NCI-H1048 (cell line): ENCODE measurements at places on chromosomes 2 and 18.

GRCh38 chr2:127698553-127699355 lies 2.5 kb upstream of the SFT2D3 start:
- no peak for DNase-seq

DNA sequence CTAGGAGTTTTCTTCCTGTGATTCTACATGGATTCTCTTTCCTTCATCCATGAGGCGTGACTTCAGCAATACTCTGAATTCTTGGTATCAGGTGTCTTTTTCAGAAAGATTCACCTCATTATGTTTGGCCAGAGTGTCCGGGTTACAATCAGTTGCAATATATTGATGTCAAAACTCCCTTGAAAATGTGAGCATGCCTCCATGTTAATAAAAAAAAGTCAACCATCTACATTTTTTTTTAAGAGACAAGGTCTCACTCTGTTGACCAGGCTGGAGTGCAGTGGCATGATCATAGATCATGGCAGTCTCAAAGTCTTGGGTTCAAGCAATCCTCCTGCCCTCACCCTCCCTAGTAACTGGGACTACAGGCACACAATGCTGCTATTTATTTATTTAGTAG lies 80.9 kb upstream of the NEUROD1 start:
- no peak for DNase-seq

GRCh38 chr2:201704536-201704935 lies 6.1 kb upstream of the MPP4 start:
- DNase-seq: no peak

DNA sequence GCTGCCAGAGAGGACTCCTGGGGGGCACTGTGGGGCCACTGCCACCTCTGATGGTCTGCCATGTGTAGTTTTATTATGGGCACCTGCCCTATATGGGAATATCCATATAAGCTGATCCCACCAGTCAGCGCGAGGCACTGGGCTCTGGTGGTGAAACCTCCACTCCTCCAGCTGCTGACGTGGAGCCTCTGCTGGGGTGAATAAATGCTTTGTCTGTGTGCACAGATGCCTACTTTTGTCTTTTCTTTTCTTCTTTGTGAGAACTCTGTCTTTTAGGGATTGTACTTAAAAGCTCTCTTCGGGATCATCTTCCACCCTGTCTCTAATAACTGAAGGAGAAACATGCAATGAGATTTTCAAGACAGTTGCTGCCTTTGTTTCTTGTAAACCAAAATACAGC lies 68.9 kb upstream of the NCK2 start:
- no peak for DNase-seq

GRCh38 chr18:11368020-11368419 lies 218.7 kb upstream of the PIEZO2 start:
- no peak for DNase-seq

GRCh38 chr2:12722447-12723316 lies 5.9 kb downstream of the TRIB2 start:
- no peak for DNase-seq

DNA sequence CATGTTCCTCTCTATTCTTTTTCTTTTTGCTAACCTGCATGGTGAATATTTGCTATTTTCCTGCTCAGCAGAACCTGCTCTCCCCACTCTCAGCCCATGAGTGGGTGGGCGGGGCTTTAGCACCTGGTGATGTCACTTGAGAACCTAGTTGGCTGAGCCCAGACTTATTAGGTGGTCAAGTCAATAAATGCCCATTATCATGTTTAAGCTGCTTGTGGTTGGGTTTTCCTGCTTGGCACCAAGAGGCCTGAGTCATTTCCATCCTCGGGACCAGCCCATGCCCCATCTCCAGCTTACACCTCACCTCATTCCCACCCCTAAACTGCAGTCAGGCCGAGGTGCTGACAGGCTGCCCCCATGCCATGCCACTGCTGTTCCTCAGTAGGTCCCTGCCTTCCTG lies 226.6 kb downstream of the ANKRD30B start:
- DNase-seq: no peak

- DNase-seq: no peak
Measured at GRCh38 chr2:184692141-184692734, 93.9 kb downstream of the ZNF804A start.

- DNase-seq: no peak
Measured at GRCh38 chr2:177952151-177952550, 120.4 kb downstream of the PDE11A start.

DNA sequence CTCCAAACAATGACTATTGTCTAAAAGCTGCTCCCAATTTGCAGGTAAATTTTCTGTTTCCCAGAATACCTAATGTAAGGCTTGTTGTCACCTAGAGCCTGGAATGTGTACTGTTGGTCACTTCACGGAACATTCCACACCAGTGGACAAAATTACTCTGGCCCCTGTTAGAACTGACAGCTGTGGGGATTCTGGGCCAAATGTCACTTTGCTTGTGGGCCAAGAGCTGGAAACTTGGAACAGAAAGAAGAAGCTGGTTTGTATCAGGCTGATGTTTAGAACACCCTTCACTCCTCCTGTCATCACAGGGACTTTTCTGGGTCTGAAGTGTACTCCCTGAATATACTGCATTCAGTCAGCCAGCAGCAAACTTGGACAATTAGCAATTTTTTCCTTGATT lies 495.6 kb upstream of the SYT4 start:
- DNase-seq: no peak

GRCh38 chr2:177325554-177325953 lies 61.0 kb upstream of the NFE2L2 start:
- DNase-seq: no peak

DNA sequence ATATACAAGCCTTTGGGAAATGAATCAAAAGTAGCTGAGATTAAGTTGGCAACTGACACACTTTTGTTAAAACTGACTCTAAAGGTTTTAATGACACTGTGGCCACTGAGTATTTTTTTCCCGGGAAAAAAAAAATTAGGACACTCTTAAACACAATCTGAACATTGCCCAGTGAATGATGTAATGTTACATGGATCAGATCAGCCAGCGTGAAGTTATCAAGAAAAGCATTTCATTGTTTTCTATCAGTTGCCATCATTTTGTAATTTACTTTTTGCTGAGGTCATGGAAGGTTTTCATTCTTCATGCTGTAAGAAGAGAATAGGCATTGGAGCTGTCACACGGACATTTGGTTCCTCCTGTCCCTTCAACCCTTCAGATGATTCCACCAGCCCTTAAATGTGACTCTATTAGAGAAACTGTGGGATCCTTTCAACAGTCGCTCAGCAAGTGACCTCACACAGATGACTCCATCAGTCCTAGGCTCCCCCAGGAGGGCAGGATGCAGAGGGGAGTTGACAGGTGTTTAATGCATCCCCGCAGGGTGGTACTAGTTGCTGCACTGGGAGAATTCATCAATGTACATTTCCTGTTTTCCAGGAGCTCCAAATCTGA lies 164.2 kb downstream of the MGAT5 start:
- no peak for DNase-seq

DNA sequence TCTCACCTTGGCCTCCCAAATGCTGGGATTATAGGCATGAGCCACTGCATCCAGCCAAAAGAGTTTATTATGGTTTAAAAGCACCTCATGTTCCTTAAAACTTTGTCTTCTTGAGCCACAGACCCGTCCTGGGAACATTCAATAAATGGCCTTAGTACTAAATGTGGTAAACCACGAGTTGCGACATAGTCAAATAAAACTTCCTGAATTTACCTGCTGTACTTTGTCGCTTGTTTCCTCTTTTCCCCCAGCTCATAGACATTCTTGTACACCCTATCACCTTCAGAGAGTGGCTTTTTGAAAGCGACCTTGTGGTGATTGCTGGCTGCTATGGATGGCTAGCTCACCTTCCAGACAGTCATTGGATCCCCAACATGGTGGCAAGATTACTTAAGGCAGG lies 310.4 kb downstream of the LRRTM1 start:
- no peak for DNase-seq

DNA sequence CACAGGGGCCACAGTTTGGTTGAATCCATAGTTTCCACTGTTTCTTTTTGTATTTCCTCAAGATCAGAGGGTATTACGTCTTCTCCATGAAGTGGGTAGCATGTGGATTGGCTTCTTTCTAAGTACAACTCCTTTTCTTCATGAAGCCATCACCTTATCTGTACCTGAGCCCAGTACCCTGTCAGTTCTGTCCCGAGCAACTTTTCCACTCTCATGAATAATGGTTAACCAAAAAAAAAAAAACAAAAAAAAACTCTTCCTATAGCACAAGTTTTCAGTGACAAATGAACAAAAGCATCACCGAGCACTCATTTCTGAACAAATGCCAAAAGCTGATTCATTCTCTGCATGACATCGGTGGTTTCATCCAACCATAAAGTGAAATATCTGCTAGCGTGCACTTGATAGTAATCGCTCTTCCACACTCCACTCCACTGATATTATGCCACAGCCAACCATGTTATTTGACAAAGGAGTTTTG lies 53.0 kb upstream of the CCDC150 start:
- DNase-seq: no peak

DNA sequence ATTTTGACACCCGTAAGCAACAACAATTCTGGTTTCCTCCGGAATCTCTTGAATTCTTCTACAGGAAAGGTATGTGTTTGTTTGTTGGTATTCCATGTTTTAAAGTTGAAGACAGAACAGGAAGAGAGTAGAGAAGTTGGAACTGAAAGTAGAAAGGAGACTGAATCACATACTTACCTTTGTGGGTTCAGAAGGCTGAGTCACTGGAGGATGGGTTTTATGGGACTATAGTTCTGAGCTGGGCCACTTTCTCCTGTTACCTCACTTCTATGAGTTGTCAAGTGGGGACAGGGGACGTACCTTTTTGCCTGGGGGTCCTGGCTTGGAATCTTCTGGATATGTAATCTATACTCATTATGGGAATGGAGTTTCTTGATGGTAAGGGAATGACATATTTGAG lies 40.9 kb downstream of the KDM3A start:
- no peak for DNase-seq

DNA sequence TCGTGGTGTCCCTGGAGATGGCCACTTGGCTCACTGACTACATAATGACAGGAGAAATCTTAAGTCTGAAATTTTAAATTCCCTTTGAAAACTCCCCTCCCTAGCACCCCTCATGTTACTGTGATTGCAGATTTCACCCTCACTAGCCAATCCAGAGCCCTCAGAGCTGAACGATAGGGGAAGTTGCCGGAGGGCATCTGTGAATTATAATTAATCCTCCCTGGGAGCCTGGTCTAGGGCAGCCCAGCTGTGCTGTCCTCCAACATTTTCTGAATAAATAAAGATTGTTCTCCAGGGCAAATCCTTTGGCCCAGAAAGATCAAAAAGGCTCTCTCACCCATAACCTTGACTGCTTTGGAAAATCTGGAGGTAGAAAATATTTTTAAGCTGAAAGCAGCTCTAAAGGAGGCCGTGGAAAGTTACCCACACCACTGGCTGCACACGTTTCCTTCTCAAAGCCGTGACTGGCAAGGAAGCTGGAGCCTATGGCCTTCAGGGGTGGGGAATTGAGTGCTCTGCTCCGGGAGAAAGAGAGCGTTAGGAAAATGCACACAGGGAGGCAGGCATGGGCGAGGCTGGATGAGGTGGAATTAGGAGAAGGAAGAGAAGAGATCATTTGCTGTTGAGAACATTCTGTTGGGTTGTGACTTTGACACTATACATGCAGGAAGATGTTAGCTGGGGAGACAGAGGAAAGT lies 68.9 kb upstream of the CNGA3 start:
- DNase-seq: no peak

DNA sequence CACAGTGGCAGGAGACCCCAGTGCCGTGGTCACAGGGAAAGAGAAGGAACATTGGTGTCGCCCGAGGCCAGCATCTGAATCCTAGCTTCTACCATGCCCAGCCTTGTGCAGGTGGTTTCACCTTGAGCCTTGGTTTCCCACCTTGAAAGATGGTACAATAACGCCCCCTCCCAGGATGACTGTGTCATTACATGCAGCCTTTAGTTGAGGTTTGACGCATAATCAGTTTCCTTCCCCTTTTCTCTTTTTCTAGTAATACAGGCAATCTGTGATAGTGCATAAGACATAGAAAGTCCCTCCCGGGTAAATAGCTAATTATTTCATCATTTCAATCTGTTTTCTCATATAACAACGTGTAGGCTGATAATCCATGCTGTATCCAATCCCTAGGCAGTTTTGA lies 29.8 kb upstream of the ZNF407 start:
- no peak for DNase-seq

DNA sequence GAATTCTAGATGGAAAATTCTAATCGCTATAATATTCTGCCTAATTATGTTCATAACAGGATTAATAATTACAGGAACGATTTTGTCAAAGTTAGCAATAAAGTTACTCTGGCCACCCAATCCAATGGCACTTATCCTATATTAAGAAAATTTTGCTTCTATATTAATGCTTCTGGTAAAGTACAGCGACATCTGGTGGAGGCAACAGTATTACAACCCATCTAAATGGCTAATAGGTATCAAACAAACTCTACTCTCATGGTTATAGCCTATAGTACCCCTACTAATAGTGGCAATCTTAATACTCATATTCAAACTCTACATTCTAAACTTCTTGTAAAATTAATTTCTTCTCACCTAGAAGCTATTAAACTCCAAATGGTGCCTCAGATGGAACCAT lies 1084.7 kb upstream of the LRRTM1 start:
- DNase-seq: no peak

- DNase-seq: no peak
Measured at GRCh38 chr2:169977530-169977929, 150.3 kb downstream of the UBR3 start.
